ENCODE measurements at places on chromosomes 1 and 21.

DNA sequence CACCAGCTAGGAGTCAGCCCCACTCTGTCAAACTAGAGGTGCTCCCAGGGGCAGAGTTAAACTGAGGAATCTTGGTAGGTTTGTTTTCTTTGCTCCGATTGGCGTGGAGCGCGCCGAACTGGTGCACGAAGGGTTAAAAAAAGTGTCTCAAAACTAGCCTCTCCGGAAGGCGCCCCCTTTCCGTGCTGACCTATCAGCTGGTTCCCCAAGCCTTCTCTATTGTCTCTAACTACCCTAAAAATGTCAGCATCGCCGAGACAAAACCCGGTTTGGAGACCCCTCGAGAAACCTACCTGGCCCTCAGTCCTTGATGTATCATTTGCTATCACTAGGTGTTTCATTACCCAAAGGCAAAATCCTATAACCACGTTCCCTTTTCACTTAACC is 2.2 kb downstream of the TGFB2 start:
- peak; percentile 45 for DNase-seq

DNA sequence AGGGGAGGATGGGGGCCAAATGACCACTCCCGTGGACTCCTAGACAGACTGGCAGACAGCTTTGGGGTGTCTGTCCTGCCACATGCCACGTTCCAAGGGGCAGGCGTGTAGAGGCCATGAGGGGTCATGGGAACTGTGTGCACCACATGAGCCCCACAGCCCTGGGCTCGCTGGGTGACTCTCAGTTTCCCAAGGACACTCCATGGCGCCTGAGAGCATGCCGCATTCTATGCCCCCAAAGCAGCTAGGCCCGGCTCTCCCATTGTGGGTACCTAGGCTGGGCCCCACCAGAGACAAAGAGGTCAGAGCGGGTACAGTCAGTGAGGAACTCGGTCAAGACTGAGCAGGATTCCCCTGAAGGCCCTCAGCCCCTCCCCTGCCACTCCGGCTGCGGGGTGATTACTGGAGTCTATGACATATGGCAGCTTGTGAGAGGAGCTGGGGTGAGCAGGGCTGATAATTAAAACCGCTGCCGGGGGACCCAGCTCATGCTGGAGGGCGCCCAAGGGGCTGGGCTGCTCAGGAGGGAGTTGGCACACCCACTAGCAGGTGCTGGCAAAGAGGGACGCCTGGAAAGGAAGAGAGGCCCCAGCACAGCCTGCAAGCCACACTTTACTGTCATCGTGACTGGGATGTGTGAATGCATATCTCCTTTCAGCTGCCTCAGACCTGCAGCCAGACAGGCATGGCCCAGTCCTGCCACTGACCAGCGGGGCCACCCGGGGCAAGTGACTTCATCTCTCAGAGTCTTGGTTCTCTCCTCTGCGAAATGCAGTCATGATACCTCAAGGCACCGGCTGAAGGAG is 8.4 kb downstream of the LRP8 start:
- no peak for DNase-seq

GRCh38 chr1:66452162-66452561 is 81.8 kb upstream of the SGIP1 start:
- DNase-seq: no peak

DNA sequence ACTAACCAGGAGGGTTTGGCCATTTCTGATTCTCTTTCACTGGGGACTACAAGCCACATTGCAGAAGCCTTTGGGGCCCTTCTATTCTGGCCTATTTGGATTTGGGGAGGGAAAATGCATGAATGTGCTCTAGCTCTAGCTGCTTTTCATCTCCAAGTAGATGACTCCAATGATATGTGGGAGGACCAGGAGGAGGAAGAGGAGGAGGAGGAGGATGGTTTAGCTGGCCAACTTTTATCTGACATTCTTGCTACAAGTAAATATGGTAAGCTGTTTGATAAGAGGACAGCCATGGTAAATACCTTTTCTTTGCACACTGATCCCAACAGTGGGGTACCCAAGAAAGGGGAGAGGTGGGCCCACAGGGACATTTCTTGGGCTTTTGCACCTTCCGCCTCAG is 14.0 kb upstream of the SHISA4 start:
- no peak for DNase-seq

DNA sequence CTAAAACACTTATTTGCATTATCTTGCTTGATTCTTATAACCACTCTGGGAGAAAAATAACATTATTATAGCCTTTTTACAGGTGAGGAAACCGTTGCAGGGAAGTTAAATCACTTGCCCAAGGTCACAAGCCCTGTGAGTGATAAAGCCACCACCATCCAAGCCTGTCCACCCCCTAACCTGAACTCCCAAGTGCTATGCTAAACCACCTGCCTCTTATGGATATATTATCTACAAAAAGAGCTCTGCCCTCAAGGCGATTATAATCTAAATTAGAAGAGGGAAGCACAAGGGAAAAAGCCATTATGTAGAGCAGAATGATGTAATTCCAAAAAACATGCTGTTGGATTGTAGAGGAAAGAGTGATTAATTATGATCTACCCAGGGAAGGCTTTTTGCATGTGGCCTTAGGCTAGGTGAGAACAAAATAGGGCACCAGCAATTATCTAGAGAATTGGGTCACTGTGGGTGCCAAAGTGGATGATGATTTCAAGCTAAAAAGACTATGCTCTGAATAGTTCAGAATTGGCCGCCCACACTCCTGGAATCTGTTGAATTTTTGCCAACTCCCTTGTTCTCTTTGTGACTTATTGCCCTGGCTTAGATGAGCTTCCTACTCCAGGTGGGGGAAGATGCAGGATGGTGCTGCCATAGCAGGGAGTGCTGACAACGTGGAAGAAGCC is 205.3 kb downstream of the FGGY start:
- peak; percentile 22 for DNase-seq

DNA sequence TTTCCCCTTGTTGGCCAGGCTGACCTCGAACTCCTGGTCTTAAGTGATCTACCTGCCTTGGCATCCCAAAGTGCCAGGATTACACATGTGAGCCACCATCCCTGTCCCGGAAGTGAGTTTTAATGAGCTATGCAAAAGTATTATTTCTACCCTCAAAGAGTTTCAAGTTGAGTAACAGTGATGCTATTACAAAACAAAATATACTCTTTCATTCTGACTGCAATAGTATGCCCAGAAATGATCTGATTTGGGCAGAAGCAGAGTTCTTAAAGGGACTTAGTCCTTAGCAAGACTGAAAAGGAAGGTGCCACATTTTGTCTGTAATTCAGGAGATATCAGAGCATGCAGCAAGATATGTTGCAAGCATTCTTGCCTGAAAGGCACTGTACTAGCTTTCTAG is 375.4 kb downstream of the NUF2 start:
- no peak for DNase-seq

DNA sequence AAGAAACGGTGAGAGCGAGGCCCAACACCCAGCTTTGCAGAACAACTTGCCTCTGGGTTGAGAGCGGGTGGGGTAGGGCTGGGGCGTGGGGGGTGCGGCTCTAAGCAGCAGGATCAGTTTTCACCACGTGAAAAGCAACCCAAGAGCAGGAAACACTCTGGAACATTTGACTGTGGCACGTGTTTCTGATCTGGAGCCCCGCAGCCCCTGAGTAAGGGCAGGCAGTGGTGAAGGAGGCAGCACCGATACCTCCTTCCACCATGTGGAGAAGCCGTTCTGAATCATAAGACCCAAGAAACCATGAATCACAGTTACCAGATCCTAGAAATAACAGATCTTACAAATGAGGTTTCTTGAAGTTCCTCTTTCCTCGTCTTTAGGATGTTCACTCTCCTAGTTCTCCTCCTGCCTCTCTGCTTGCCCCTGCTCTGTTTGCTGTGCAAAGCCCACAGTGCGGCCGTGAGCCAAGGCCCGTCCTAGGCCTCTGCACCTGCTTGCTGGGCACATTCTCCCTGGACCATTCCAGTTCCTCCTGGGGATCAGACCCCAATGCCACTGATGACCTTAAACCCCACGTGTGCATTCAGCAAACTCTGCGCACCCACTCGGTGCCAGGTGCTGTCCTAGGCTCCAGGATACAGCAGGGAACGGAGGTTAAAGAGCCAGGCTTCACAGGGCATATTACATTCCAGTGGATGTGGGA is 31.9 kb downstream of the SLC1A7 start:
- no peak for DNase-seq

DNA sequence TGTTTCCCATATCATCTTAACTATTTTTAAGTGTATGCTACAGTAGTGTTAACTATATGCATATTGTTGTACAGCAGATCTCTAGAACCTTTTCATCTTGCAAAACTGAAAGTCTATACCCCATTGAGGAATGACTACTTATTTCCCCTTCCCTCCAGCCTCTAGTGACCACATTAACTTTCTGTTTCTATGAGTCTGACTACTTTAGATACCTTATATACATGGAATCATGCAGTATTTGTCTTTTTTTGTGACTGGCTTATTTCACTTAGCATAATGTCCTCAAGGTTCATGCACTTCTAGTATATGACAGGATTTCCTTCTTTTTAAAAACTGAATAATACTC is 96.5 kb upstream of the BTG3 start:
- DNase-seq: no peak

- no peak for DNase-seq
Observed at GRCh38 chr1:234325878-234326496, 47.3 kb upstream of the COA6 start.

DNA sequence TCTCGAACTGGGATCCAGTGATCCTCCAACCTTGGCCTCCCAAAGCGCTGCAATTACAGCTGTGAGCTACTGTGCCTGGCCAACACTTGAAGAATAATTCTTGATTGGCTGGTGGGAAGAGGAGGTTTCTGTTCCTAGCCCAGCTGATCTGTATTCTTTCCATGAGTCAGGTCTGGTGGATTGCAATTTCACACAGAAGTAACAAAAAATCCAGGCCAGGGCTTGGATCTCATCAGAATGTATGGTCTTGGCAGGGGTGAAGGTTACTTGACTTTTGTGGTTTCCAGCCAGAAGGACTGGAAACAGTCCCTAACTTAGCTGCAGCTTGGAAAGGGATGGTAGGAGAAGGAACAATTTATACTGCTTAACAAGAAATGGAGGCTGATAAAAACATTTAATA is 5.1 kb upstream of the HP1BP3 start:
- DNase-seq: no peak

GRCh38 chr1:210922666-210923065 is 211.3 kb downstream of the KCNH1 start:
- DNase-seq: no peak

DNA sequence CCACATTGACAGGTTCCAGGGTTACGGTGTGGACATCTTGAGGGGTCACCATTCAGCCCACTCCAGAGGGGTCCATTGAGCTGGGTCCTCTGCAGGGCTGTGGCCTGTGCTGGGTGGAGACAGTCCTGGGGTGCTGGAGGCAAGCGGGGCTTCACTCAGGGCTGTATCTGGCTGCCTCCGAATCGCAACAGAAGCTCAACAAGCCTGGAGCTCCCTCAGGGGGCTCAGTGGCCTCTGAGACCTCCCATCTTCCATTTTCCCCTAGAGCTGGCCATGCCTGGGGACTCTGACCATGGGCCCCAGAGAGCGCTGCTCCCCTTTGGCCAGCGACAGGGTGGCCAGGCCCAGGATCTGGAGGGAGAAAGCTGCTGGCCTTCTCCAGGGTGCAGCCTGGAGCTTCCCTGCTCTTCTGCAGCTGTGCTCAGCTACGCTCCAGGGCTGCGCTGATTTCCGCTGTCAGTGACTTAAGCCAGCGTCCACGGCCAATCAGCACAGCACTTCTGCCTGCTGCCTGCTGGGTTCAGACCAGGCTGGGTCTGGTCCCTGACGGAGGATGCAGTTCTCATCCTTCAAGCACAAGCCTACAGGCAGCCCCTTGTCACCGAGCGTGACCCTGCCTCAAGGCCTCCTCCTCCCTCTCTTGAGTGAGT is 45.0 kb upstream of the ADARB1 start:
- DNase-seq: no peak
